ENCODE measurements at places on chromosomes 16 and 17.

DNA sequence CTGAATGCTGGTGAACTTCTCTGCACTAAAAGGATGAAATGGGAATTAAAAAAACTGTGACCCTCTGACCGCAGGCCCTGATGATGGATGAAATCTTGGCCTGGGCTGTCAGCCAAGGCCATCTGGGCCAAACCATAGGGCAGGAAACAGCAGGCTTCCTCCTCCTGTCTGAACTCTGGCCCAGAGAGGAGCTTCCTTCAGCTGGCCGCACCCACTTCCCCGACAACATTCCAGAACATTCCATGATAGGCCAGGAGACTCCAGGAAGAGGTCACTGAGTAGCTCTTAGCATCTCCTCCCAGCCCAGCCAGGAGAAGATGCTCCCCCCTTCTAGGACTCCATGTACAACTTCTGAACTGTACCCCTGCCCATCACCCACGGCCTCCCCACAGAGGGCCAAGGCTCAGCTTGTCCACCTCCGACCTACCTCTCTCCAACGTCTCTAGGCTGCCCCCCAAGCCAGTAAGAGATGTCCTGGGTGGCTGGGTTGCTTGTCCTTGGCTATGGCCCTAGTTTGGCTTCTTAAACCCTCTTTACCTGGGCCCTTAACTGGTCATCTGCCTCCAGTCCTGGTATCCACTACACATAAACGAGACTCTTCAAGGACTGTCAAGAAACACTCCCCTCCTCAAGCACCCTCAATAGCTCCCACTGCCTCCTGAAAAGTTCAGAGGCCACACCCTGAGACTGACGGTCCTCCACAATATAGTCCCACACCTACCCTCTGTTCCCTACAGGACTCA, 1.7 kb downstream of the RPH3AL start:
- peak; percentile 75 for ATAC-seq

- ATAC-seq = no peak
Observed at GRCh38 chr16:79823639-79824038, 223.1 kb upstream of the MAF start.

GRCh38 chr16:67822511-67822910, 15.8 kb downstream of the TSNAXIP1 start:
- no peak for ATAC-seq

DNA sequence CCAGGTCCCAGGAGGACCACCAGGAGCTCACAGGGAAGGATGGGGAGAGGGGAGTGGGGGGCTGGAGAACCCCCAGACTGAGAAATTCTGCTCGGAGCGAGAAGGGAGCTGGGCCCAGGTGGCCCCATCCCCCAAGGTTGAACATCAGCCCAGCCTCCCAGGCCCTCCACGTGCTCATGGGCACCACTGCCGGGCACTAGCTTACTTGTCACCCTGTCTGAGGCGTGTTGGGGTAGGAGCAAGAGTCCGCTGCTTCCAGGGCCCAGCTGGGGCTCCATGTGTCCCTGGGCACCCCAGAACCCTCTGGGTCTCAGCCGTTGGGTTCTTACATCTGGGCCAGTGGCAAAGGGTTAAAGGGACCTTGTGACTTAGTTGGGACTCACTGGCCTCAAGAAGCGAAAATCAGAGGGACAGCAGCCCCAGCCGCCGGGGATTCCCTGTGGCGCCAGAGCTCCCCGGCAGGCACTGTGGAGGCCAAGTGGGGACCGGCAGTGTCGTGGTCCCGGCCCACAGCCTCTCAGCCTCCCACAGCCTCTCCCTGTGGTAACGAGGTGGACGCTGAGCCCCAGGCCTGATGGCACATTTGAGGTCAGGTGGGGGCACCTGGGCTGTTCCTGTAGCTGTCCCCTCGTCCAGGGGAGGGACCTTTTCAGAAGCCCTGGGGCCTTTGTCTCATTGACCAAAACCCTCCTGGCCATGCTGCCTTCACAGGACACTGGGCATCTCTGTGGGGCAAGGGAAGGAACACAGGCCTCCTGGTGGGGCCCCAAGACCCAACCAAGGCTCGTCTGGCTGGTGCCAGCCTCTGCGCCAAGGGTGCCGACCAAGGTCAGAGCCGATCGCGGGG, 33.7 kb upstream of the CDH15 start:
- ATAC-seq = no peak

GRCh38 chr16:89561884-89562599, 1.6 kb downstream of the RPL13 start:
- peak; percentile 1 for ATAC-seq

DNA sequence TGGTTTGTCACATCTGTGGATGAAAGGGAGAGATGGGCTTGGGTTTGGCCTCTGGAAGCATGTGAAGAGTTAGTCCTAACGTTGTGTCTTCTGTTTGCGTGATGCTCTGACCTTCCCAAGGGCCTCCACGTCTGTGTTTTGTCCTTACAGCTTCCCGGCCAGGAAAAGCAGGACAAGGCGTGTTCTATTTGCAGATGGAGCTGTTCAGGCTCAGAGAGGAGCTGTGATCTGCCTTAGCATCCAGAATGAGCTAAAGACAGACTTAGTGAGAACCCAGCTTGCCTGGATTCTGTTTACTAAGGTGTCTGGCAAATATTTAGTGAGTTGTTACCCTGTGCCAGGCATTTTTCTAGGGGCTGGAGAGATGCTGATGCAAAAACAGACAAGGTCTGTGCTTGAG, 282.1 kb downstream of the CBLN1 start:
- no peak for ATAC-seq

GRCh38 chr16:75074920-75075687, 41.5 kb downstream of the LDHD start:
- peak; percentile 66 for ATAC-seq

DNA sequence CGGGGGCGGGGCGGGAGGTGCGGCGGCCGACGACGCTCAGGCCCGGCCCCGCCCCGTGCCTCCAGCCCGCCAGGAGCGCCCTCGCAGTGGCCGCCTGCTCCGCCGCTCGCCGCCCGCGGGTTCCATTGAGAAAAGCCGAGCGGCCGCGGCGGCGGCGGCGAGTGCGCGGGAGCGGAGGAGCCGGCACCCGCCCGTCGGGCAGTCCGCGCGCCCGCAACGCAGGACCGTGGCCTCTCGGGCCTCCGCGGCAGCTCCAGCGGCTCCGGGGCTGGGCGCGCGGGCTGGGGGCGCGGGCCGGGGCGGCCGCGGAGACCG, at the start of gene ZFPM1:
ZFPM1 (plus strand) TSS at position 64 of the 315 bp plus-strand sequence. CDS start 359 bp downstream, outside the sequence.
- no peak for ATAC-seq

- ATAC-seq = no peak
Observed at GRCh38 chr17:50443505-50443974, 17.5 kb downstream of the ACSF2 start.

GRCh38 chr16:74094514-74094913, 202.1 kb upstream of the PSMD7 start:
- ATAC-seq = no peak

DNA sequence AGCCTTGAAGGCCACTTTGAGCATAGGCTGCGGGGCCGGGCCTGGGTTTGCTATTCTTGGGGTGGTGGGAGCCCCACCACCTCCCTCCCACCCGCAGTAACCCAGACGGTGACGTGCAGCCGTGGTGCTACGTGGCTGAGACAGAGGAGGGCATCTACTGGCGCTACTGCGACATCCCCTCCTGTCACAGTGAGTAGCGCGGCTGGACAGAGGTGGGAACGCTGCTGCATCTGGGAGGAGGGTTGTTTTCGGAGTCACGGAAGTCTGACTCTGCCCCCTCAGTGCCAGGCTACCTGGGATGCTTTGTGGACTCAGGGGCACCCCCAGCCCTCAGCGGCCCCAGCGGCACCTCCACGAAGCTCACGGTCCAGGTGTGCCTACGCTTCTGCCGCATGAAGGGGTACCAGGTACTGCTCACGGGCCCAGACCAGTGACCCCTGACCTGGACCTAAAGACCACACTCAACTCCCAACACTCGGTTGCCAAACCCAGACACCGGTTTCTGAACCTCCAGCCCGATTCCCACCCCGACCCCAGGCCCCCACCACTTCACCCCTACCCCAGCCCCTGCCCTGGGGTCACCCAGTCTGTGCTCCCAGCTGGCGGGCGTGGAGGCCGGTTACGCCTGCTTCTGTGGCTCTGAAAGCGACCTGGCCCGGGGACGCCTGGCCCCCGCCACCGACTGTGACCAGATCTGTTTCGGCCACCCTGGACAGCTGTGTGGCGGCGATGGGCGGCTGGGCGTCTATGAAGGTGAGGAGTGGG, 2.1 kb downstream of the KREMEN2 start:
- ATAC-seq = no peak

GRCh38 chr16:86948046-86948445, 369.1 kb downstream of the C16orf95 start:
- no peak for ATAC-seq

DNA sequence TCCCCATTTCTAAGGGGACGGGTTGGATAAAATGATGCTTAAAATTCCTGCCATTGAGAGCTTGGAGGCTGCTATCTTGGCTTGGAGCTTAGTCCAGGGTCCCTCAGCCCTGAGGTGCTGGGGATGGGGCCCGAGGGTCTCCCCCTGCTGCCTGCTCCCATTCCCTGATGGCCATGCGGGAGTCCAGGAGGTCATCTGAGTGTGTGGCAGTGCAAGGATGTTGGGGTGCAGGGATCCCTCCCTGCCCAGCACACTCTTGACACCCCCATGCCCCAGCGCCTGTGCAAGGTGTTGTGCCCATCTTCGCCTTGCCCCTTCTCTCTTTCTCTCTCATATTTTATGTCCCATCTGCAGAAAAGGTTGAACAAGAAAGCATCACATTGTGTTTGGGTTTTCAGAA, 90.4 kb downstream of the IRF8 start:
- no peak for ATAC-seq

DNA sequence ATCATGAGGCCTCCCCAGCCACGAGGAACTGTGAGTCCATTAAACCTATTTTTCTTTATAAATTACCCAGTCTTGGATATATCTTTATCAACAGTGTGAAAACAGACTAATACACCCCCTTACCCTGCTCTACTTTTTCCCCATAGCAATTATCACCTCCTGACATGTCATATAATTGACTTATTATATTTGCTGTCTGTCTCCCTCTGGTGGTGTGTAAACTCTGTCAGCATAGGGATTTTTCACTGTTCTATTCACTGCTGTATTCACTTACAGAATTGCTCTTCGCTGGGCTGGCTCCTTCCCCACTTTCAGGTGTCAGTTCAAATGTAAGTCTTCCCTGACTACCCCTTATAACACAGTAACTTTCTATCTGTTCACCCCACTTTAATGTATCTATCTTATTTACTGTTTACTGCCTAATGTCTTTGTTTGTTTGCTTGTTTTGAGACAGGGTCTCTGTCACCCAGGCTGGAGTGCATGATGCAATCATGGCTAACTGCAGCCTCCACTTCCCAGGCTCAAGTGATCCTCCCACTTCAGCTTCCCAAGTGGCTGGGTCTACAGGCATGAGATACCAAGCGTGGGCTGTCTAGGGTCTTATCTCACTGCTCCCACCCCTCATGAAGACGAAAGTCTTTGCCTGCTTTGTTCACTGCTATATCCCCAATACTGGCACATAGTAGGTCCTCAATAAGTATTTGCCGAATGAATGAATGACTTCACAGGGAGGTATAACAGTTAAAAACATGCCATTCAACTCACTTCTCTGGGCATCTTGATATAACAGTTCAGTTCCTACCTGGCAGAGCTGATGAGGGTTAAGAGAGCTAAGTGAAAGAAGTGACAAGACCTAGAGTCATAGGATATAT, 52.4 kb upstream of the CDH3 start:
- no peak for ATAC-seq

GRCh38 chr16:57611706-57612105, 16.7 kb upstream of the ADGRG1 start:
- no peak for ATAC-seq

GRCh38 chr16:4369007-4369733, 2.5 kb upstream of the VASN start:
- peak; percentile 69 for ATAC-seq

DNA sequence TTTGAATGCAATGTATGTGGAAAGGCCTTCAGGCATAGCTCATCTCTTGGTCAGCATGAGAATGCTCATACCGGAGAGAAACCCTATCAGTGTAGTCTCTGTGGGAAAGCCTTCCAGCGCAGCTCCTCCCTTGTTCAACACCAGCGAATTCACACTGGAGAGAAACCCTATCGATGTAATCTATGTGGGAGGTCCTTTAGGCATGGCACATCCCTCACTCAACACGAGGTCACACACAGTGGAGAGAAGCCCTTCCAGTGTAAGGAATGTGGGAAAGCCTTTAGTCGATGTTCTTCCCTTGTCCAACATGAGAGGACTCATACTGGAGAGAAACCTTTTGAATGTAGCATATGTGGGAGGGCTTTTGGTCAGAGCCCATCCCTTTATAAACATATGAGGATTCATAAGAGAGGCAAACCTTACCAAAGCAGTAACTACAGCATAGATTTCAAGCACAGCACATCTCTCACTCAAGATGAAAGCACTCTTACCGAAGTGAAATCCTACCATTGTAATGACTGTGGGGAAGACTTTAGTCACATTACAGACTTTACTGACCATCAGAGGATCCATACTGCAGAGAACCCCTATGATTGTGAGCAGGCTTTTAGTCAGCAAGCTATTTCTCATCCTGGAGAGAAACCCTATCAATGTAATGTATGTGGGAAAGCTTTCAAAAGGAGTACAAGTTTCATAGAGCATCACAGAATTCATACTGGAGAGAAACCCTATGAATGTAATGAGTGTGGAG, 24.7 kb downstream of the ZFP90 start:
- no peak for ATAC-seq

DNA sequence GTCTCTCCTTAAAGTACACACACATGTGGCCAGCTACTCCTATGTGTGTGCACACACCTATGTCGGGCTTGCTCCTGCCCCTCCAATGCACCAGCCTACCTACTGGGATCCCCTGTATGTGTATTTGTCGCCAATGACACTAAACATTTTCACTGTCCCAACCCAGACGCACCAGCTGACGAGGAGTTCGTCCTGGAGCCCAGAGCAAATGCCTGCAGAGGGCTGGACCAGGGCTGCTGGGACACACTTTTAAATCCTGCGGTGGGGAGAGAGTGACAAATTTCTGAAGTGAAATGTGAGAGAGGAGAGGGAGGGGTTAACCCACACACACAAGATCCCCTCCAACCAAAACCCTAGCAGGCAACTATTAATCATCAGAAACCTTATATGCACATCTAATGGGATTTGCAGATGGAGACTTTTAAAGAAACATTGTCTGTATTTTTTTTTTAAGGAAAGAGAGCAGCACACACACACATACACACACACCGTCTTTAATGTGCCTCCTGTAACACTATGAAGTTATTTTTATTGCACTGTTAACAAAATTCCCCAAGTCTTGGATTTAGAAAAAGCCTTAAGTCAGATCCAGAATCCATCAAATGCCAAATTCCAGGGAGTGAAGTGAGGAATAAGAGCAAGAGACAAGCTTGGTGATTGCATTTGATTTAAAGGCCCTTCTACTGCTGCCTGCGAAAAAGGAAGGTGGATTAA, at the start of gene MEOX1:
MEOX1 (minus strand) TSS at position 224 of the 714 bp plus-strand sequence. CDS start 388 bp downstream, outside the sequence.
- ATAC-seq = peak; percentile 40

- ATAC-seq = no peak
Observed at GRCh38 chr17:62919388-62919787, 46.6 kb upstream of the TANC2 start.

DNA sequence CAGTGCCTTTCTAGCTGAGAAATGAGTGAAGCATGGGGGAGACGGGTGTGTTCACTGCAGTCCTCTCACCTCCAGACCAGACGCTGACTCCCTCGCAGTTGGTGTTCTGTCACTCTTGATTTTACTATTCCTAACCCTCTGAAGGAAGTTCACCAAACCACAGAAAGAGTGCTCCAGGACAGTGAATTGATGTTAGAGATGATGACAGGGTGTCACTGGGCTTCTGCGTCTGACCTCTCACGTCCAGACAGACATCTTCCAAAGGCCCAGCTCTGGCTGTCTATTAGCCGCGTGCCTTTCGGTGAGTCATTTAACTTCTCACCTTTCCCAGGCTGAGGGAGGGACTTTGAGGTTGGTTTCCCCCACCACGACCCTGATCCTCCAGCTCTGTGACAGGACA, 8.2 kb downstream of the CRAMP1 start:
- ATAC-seq = no peak

- no peak for ATAC-seq
Observed at GRCh38 chr16:78437352-78437968, 338.0 kb downstream of the WWOX start.

Data from esophagus mucosa (tissue), 1 donor.